Karpas-422 (cell line): ENCODE measurements at places on chromosomes 2 and 18.

- no peaks in the 10 kb centered on the region for H3K4me1 ChIP-seq
- no peaks in the 10 kb centered on the region for H3K27me3 ChIP-seq
- H3K27ac ChIP-seq, result no peak overlapping the region
- DNase-seq, result no peak
- no peak overlapping the region for H3K4me3 ChIP-seq
- no peaks in the 10 kb centered on the region for H3K36me3 ChIP-seq
Measured at GRCh38 chr2:174024524-174025270, 59.5 kb upstream of the SP3 start.

GRCh38 chr2:148989882-148990493 lies 48.5 kb upstream of the LYPD6B start:
- peaks cover 5% of the 10 kb centered on the region for H3K4me1 ChIP-seq
- H3K36me3 ChIP-seq, result no peaks in the 10 kb centered on the region
- H3K27me3 ChIP-seq, result no peaks in the 10 kb centered on the region

DNA sequence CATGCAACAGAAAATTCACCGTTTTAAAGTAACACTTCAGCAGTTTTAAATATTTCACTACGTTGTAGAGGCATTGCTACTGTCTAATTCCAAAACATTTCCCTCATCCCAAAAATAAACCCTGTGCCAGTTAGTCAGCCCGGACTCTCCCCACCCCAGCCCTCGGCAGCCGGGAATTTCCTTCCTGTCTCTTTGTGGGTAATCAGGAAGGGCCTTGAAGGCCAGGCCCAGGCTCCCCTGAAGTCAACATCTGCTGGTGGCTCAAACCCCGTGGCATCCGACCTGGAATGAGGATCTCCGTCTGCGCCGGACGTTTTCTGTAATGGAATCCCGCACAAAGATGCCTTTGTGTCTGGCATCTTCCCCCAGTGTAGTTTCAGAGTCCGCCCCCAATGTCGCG lies 219.6 kb downstream of the SNTG2 start:
- H3K4me3 ChIP-seq, result no peak overlapping the region
- H3K4me1 ChIP-seq, result no peaks in the 10 kb centered on the region; the same call in 1 of the 2 replicates
- no peaks in the 10 kb centered on the region for H3K36me3 ChIP-seq
- no peaks in the 10 kb centered on the region for H3K27me3 ChIP-seq

GRCh38 chr2:25190536-25190935 lies 22.2 kb upstream of the POMC start:
- H3K4me3 ChIP-seq, result no peak overlapping the region
- DNase-seq, result no peak
- H3K4me1 ChIP-seq, result no peaks in the 10 kb centered on the region; the same call in 1 of the 2 replicates
- no peaks in the 10 kb centered on the region for H3K27me3 ChIP-seq
- no peaks in the 10 kb centered on the region for H3K36me3 ChIP-seq
- no peak overlapping the region for H3K27ac ChIP-seq

GRCh38 chr2:240296476-240297255 lies 138.8 kb upstream of the GPC1 start:
- no peaks in the 10 kb centered on the region for H3K27me3 ChIP-seq
- H3K4me3 ChIP-seq, result no peak overlapping the region
- no peaks in the 10 kb centered on the region for H3K36me3 ChIP-seq
- H3K27ac ChIP-seq, result no peak overlapping the region
- no peaks in the 10 kb centered on the region for H3K4me1 ChIP-seq
- no peak for DNase-seq

GRCh38 chr2:25602333-25602723 lies 71.0 kb downstream of the DTNB start:
- H3K27ac ChIP-seq, result no peak overlapping the region
- H3K27me3 ChIP-seq, result no peaks in the 10 kb centered on the region
- H3K4me3 ChIP-seq, result no peak overlapping the region

GRCh38 chr18:24470805-24471204 lies 10.4 kb downstream of the HRH4 start:
- no peaks in the 10 kb centered on the region for H3K4me1 ChIP-seq
- H3K27ac ChIP-seq, result no peak overlapping the region
- H3K36me3 ChIP-seq, result no peaks in the 10 kb centered on the region
- no peak for DNase-seq
- H3K4me3 ChIP-seq, result no peak overlapping the region
- no peaks in the 10 kb centered on the region for H3K27me3 ChIP-seq
